ENCODE measurements at places on chromosomes 5 and 9.

DNA sequence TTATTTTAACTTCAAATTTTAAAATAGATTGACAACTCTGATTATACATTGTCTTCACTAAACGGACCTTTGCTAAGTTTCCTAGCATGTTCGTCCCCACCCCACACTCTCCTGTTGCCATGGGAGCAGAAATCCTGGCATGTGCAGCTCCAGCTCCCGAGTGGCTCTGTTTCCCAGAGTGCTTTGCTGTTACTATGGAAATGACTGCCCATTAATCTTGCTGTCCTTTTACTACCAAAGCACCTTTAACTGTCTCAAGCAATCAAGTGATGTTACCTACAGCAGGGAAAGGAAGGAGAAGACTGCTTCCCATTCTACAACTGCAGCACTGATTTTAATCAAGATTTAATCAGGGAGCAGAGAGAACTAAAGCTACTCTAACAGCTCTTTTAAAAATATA is 212.0 kb upstream of the KIF2A start:
- DNase-seq, result peak; percentile 26

DNA sequence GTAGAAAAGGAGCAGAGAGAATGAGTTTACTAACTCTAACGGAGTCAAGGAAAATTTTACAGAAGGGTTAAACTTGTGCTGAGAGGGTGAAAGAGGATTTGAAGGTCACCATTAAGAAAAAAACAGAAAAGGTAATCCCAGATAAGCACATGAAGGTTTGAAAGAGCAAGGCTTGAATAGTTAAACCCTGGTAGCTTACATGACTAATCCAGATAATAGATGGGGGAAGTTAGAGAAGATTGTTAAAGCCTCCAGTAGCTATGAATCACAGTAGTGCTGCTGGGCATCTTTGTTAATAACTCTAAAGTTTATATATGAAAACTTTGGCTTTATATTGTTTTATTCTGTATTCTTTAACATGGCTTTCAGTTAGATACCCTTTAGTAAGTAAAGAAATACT is 354.5 kb upstream of the FTMT start:
- DNase-seq, result no peak

GRCh38 chr9:135392511-135392910 is 87.1 kb upstream of the PPP1R26 start:
- DNase-seq, result no peak

GRCh38 chr9:17876687-17877086 is 297.8 kb downstream of the SH3GL2 start:
- no peak for DNase-seq

All from hippocampal formation (tissue), 2 donors.